ENCODE measurements at places on chromosomes 16 and 17.

DNA sequence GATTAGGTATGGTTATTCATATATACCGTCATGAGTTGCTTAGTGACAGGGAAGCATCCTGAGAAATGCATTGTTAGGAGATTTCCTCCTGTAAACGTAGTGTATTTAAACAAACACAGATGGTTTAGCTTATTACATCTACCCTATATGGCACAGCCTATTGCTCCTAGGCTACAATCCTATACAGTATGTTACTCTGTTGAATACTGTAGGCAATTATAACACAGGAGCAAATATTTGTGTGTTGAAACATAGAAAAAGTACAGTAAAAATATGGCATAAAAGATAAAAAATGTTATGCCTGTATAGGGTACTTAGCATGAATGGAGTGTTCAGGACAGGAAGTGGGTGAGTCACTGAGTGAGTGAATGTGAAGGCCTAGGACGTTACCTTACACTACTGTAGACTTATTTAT lies 157.7 kb downstream of the CDH11 start:
- no peak for DNase-seq

DNA sequence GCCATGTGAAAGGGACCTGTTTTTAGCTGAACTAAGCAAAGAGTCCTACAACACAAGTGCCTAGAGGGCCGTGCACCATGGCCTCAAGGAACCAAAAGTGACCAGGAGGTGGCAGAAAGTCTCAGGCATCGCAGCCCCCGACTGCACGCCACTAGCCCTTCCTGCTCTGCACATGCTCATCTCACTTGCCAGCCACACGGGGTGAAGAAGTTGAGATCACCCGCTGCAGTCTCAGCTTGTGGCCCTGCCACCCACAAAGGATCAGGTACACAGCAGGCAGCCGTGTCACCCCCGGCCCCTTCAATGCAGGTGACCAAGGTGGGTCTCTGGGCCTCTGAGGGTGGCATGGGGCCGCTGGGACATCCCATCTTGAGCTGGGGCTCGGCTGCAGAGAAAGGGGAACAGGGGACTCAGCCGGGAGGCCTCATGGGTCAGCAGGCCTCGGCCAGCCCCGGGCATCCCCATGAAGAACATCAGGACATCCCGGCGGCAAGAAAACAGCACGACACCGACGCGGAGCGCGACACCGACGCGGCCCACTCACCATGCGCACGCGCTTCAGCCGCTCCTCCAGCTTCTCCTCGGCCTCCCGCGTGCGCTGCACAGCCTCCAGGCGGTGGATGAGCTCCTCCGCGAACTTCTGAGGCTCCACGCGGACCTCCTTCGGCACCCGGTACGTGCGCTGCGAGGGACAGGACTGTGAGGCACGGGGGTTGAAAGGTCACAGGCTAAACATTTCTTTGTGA lies 21.0 kb downstream of the PDIA2 start:
- DNase-seq, result peak; percentile 35

GRCh38 chr16:50628156-50628802 lies 52.8 kb downstream of the SNX20 start:
- DNase-seq, result no peak

GRCh38 chr17:61196302-61196704 lies 203.3 kb upstream of the TBX2 start:
- no peak for DNase-seq

DNA sequence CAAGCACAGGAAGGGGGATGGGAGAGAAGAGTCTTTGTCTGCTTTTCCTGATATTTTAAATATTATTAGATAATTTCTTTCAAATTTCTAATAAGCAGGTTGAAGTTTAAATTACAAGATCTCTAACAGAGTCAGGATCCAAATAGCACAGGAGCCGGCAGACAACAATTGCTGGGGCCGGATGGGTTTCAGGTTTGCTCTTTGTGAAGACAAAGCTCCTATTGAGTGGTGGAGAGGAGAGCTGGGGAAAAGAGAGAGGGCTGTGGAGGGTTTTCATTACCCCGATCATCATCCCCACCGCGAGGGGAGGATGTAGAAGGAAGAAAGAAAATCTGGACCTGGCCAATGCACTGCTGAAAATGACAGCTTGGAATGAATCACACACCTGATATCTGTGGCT lies 197.3 kb downstream of the SOX9 start:
- DNase-seq, result no peak

GRCh38 chr16:87484487-87485331 lies 8.1 kb downstream of the ZCCHC14 start:
- no peak for DNase-seq

DNA sequence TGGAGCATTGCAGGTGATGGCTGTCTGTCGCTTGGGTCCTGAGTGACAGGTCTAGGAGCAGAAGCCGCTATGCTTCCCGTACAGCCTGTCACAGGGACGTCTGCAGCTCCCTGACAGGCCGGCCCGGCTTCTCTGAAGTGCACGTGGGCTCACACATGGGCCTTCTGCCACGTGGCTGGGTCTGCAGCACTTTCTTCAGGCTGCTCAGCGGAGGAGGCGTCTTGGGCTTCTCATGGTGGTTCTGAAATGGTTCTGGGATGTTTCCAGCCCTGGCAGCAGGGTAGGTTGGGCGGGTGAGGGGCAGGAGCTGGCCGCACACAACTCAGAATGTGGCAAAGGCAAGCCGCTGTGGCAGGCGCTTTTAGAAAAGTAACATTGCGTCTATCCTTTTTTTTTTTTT lies 80.3 kb upstream of the ZNF750 start:
- no peak for DNase-seq

DNA sequence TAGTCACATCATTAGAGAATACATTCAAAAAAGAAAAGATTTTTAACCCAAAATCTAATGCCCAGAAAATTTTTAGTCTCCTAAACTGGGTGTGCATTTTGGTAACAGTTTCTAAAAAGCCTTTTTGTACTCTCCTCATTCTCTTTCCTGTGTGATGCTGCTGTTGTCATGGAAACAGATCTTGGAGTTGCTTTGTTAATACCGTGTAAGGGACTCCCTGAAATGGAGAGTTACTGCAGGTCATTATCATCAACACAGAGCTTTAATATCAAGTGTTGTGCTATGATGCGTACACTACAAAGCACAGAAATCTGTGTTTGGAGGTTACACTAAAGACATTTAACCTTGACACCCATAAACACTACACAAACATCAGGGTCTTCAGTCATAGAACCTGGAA lies 216.3 kb downstream of the PRKCA start:
- no peak for DNase-seq
